ENCODE measurements at places on chromosomes 13 and 19.

GRCh38 chr19:2627855-2628254 is 74.6 kb downstream of the GNG7 start:
- DNase-seq, result peak; percentile 60

- no peak for DNase-seq
Observed at GRCh38 chr13:74476365-74476764, 342.2 kb upstream of the KLF12 start.

DNA sequence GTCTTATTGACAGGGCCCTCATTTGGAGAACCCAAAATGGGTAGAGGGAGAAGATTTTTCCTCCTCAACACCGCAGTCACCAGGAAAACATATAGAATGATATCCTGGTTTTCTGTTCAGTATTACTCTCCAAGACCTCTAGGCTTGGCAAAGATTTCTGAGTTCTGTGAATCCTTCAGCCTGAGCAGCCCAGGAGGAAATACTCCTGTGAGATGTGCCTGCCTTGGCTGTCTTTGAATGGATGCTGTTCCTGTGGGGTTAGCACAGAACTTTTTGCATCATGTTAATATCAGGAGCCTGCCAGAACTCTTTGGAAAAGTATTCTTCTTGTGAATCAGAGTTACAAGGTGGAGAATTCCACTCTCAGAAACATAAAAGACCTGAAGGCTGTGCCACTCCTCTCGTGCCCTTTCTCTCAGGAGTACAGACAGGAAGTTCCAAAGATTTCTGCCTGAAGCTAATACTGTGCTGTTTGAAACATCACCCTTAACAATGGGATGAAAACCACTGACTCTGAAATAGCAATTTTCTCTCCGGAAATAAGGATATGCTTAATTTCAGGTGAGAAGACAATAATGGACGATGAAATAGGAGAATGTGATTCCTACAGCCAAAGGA is 520.1 kb upstream of the NBEA start:
- no peak for DNase-seq

DNA sequence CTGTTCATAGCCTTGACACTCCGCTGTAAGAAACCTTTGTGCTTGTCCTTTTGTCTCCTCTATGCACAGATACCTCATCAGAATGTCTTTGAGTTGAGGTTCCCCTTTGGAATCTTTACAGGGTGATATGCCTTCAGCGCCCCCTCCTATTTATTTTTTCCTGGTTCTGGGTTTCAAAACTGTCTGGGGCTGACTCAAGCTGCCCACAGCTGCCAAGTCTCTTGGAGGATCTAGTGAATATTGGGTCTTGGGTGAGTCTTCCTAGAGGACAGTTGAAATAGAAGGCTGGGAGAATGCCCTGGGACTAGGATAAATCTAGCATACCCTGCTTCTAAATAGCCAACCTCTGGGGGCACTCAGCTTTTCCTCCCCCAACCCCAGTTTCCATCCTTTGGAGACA is 930 bp downstream of the ZNF136 start:
- no peak for DNase-seq

- DNase-seq, result no peak
Observed at GRCh38 chr13:65789815-65790214, 1440.3 kb downstream of the PCDH9 start.

GRCh38 chr13:45989607-45990006 is 62.9 kb downstream of the ZC3H13 start:
- no peak for DNase-seq

DNA sequence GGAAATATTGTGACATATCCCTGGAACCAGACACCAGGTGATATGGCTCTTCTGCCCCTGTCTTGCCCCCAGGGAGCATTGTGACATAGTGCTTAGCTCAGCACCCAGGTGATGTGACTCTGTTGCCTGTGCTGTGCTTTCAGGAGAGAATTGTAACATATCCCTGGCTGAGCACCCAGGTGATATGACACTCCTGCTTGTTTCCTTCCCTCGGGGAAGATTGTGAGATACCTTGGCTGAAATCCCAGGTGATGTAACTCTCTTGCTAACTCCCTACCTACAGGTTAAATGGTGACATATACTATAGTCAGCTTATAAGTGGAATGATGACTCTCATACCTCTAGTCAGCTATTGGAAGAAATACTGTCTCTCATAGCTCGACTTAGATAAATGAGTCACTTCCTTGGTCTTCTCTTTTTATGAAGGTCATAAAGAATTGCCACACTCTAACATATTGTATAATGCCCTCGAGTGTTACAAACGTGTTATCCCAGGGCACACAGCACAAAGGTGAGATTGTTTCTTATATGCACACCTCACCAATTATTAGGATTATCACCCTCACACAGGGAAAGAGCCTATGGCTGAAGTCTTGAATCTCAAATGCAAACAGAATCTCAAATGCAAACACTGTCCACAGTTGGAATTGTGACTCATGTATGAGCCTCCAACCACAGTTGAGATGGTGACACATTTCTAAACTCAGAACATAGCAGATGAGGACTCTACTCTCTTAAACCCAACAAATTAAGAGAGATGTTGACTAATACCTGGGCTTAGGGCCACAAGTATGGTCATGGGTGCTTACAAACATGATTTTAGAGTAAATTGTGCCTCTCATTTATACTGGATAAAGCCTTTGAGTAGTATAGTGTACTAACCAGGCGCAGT is 32.7 kb upstream of the ZNF254 start:
- no peak for DNase-seq

All from caudate nucleus (tissue), 63 donors.